ENCODE measurements at places on chromosomes 5 and 9.

GRCh38 chr5:31962871-31963307, 211.2 kb downstream of the GOLPH3 start:
- DNase-seq: no peak

GRCh38 chr5:115296124-115297022, at the start of gene CCDC112:
CCDC112 (minus strand) TSS chr5:115296654; CDS start chr5:115296543, 111 bp downstream.
- DNase-seq: peak; percentile 24

DNA sequence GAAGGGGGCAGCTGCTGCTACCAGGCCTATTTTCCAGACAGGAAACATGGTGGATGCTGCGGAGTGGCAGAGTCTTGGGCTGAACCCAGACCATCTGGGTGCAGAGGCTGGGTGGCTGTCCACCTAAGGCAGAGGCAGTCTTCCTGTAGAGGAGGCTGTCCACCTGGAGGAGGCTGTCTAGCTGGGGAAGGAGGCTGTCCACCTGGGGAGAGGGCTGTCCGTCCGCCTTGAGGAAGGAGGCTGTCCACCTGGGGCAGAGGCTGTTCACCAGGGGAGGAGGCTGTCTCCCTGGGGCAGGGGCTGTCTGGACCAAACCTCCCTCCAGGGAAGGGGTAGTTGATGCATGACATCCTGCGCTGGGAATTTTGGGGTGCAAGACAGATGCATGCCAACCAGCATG, 39.2 kb upstream of the BARHL1 start:
- no peak for DNase-seq

GRCh38 chr9:9122230-9122875, 1322.8 kb upstream of the DMAC1 start:
- DNase-seq: no peak

GRCh38 chr5:135423146-135423845, 23.9 kb downstream of the DCANP1 start:
- DNase-seq: no peak

DNA sequence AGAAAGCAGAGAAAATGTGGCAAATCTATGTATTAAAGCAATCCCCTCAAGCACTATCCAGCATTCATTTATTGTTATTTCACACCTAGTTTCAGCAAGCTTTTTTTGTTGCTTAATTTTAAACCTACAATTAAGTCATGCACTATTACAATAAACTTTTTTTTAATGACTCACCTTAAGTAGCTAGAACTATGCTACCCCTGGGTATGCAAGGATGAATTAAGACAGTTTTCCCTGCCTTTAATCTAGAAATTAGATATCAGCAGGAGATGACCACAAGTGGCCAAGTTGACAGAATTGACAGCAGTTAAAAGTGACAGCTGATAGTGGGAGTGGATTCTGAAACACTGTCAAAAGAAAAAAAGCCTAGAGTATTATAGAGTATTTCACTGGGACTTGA, 20.0 kb downstream of the ITGA1 start:
- no peak for DNase-seq
